ENCODE measurements at places on chromosomes 6 and 20.

DNA sequence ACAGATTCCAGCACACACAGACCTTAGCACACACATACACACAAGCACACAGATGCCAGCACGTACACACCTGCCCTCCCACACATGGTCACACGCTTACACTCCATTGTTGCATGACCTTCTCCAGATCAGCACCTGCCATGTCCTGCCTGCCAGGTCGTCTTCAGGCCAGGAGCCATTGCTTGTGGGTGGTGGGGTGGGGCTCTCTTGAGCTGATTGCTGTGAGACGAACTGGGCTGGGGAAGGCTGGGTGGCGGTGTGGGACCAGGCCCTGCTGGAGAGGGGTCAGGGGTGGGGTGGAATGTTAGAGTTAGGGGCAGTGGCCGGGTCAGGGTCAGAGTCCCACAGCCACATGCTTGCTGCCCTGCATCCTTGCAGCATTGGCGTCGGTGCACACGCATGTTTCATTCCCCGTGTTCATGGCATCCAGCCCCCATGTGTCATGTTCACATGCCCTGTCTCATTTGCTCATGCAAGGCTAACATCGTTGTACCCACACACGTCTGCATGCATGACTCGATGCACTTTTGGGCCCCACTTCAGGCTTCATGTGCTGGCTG, 6.5 kb upstream of the NPBWR2 start:
- no peak for DNase-seq

GRCh38 chr6:160667639-160668481, 3.8 kb upstream of the LPA start:
- peak; percentile 52 for DNase-seq

- no peak for DNase-seq
Observed at GRCh38 chr6:116278854-116279231, 887 bp downstream of the TSPYL1 start.

DNA sequence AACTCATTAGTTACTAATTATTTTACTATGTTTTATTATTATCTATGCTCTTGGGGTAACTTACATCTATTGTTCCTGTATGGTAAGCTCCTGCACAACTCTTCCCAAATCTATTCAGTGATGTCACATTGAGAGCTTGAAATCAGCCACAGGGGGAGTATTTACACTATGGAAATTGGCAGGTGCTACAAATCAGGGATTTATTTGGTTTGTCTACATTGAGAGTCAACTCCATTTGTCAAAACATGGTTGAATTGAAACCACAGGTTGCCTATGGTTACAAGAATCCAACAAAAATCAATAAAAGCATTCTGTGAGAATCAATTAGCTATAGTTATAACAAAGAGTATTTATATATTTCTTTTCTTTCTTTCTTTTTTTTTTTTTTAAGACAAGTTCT, 3.9 kb upstream of the FITM2 start:
- DNase-seq = no peak

GRCh38 chr6:170345662-170346061, 39.1 kb downstream of the FAM120B start:
- no peak for DNase-seq

DNA sequence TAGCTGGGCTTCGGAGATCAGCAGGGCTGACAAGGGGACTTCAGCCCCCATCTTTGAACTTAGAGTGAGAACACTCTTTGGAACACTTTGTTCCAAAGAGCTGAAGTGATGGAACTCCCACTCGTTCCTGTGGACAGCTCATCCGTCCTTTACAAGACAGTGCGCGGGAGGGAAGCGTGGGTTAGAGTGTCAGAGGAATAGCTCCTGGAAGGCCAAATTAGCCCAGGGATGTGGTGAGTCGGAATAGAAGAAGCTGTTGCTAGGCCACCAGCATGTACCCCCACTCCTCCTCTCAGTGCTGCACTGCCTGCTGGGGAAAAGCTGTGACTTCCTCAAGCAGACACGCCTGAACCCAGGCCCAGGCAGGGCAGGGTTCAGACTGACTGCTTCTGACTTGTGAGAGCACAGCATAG, 1.7 kb downstream of the SDCBP2 start:
- peak; percentile 36 for DNase-seq

- no peak for DNase-seq
Observed at GRCh38 chr6:132392270-132392646, 9.0 kb downstream of the MOXD1 start.

GRCh38 chr6:138286698-138287097, 68.4 kb upstream of the PBOV1 start:
- no peak for DNase-seq

- no peak for DNase-seq
Observed at GRCh38 chr6:33786736-33787135, 2.2 kb downstream of the LEMD2 start.

GRCh38 chr6:113830140-113830539, 27.0 kb upstream of the MARCKS start:
- no peak for DNase-seq

GRCh38 chr6:43758617-43759050, 11.4 kb upstream of the VEGFA start:
- DNase-seq = peak; percentile 78

GRCh38 chr6:151494936-151495320, 1.1 kb downstream of the CCDC170 start:
- DNase-seq = no peak

DNA sequence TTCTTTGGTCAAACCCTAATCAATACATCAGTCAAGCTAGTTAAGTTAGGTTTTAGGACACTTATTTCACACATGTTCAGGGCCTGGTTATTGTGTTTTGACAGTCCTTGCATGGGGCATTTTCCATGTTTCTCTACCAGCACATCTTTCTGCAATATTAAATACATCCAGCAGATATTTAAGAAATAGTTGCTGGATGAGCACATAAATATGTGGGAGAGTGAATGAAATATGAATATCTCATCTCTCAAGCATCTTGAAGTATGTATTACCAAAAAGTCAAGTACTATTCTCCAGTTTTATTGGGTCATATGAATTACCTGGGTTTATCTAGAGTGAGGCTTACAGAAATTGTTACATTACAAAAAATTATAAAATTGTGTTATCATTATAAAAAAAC, 621.9 kb upstream of the GJE1 start:
- DNase-seq = no peak

DNA sequence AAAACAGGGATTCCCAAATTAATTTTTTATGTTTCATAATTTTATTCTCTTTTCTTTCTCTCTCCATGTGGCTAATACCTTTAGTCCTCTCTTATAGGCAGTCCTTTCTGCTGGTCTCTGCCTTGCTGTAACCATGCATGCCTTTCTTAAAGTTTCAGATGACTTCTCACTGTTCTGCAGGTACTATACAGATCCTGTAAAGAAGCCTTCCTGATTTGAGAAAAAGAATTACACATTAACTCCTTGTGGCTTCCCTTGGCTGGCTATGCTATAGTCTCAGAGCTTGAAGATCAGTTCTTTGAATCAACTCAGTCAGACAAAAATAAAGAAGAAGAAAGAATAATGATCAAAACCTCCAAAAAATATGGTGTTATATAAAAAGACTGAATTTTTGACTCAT, 7.3 kb upstream of the GPR63 start:
- DNase-seq = no peak

GRCh38 chr6:41288030-41288753, 1.7 kb upstream of the TREM1 start:
- no peak for DNase-seq

DNA sequence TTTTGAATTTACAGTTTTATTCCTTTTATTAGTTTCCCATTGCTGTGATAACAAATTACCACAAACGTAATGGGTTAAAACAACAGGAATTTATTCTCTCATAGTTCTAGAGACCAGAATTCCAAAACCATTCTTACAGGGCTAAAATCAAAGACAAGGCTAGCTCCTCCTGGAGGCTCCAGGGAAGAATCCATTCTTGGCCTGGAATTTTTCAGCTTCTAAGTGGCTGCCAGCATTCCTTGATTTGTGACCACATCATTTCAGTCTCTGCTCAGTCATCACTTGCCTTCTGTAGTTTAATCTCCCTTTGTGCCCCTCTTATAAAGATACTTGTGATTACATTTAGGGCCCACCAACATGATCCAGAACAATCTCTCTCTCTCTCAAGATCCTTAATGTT, 897 bp upstream of the SEL1L2 start:
- no peak for DNase-seq

Data from ecto neural progenitor cell (in vitro differentiated cells).